ENCODE measurements at places on chromosomes 4 and X.
A peak's percentile ranks its signal among the peaks of the same experiment; 100 is the strongest.

GRCh38 chr4:68498413-68499007, 51.2 kb downstream of the TMPRSS11E start:
- DNase-seq: peak; percentile 42

DNA sequence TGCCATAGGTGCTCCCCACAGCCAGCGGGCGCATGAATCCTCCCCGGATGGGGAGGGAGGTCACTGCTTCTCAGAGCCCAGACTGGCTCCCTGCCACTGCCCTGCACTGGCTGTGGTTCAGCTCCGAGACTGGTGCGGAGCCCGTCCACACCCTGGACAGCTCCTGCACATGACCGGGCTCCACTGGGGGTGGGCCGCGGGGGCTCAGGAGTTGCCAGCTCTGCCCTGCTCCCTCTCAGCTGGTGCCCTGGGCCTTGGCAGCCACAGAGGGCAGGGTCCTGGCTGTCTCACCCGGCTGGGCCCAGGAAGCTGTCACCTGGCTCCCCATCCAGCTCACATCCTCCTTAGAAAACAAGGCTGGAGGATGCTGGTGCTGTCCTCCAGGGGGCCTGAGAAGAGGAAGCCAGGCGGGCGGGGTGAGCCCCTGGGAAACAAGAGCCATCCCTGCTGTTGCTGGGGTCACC, 64.9 kb upstream of the ADRA2C start:
- DNase-seq: no peak

DNA sequence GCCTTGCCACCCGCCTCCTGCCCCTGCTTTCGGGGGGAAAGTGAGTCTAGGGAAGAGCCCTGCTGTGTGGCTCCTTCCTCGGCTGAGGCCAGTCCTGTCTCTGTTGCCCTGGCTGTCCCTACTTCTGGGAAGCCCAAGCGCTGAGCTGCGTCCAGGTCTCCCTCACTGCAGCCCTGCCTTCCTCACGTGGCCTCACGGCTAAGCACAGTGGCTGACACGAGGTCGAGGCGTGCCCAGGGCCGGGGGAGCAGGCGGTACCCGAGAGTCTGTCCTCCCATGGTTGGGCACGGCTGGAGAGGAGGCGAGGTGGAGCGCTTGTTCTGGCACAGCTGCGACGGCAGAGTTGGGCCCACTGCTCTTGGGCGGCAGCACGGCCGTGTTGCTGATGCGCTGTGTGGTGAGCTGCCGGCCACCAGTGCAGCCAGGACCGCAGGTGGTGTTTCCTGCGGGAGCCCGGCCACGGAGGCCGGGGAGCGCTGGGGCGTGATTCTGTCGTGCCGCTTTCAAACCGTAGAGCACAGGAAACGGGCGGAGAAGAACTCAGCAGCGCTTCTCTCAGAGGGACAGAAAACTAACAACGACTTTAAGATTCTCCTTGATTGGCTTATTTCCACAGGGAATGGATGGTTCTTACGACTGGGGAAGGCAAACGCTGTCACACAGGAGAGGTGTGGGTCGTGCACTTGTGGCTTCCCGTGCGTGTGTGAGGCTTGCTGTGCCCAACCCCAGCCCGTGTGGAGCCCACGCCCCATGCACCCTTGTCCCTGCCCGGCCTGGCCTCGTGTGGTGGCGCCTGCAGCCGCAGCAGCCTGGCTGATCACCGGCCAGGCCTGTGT, 21.3 kb downstream of the MAEA start:
- no peak for DNase-seq

- no peak for DNase-seq
These were observed 6.2 kb downstream of the CLCN3 start for GRCh38 chr4:169626331-169627282.

DNA sequence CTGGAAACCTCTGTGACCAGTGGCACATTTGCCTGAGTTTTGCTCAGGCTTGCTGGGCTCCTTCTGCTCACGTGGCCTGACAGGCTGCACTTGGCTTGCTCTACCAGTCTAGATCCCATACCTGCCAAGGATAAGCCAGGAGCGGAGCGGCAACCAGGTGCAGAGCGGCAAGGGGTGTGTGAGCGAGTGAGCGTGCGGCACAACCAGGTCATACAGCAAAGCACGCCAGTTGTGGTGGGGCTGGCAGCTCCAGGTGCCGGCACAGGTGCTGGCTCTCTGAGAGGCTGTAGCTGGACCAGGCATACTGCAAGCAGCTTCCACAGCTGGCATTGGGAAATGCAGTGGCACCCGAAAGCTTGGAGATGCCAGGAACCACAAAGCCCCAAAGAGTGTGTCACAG, 1495.1 kb downstream of the PCDH7 start:
- no peak for DNase-seq

DNA sequence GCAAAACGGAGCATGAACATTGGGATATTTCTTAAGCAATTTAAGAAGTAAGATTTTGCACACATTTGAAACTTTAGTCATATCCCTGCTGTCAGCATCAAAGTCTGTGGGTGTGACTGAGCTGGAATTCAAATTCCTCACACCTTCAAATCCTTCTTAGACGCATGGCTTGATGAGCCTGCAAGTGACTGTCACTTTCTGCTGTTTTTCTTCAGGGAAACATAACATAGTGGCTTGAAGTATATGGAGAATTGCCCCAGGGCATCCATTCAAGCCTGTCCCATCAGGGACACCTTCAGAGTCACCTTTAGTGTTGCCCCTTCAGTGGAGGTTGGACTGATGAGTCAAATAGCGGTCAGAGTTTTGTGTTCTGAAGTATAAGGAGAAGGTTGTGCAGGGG, 17.4 kb downstream of the FHDC1 start:
- DNase-seq: no peak

- no peak for DNase-seq
These were observed 77.3 kb upstream of the LIMCH1 start for GRCh38 chr4:41460641-41461040.

- peak; percentile 33 for DNase-seq
These were observed 180.7 kb upstream of the PGRMC2 start for GRCh38 chr4:128468123-128468989.

- no peak for DNase-seq
These were observed 222.5 kb downstream of the RAB28 start for GRCh38 chr4:13261486-13262257.

DNA sequence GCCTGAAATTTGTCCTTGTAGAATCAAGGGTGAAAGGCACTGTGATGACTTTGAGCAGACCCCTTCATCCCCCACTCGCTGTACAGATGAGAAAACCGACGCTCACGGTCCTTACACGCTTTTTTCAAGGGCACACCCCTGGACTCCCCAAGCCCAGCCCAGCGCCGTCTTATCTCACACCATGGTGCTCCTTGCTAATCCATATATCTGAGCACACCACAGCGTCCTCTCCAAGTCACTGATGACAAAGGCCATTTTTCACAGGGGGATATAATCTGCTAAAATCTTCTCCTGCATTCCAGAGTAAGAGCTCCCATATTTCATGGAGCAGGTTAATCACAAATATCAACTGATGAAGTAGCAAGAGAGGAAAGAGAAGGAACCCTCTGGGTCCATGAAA, 486.3 kb downstream of the BCOR start:
- DNase-seq: no peak

DNA sequence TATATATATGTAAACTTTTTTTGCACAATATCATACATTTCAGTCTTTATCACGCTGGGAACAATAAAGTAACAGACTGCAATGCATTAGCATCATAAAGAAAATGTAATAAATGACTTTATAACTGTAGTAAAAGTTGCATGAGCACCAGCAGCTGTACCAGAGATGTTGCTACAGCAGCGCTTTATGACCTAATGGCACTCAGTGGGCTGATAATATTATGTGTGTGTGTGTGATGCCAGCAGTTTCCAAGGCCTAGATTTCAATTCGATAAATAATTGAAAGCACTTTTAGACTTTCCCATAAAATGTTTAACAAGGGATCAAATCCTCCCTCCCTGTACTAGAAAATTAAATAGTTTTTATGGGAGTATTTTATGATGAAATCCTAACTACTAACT, 367.6 kb upstream of the AGA start:
- DNase-seq: no peak

Data from keratinocyte (primary cell).